ENCODE measurements at places on chromosomes 3 and 15.

DNA sequence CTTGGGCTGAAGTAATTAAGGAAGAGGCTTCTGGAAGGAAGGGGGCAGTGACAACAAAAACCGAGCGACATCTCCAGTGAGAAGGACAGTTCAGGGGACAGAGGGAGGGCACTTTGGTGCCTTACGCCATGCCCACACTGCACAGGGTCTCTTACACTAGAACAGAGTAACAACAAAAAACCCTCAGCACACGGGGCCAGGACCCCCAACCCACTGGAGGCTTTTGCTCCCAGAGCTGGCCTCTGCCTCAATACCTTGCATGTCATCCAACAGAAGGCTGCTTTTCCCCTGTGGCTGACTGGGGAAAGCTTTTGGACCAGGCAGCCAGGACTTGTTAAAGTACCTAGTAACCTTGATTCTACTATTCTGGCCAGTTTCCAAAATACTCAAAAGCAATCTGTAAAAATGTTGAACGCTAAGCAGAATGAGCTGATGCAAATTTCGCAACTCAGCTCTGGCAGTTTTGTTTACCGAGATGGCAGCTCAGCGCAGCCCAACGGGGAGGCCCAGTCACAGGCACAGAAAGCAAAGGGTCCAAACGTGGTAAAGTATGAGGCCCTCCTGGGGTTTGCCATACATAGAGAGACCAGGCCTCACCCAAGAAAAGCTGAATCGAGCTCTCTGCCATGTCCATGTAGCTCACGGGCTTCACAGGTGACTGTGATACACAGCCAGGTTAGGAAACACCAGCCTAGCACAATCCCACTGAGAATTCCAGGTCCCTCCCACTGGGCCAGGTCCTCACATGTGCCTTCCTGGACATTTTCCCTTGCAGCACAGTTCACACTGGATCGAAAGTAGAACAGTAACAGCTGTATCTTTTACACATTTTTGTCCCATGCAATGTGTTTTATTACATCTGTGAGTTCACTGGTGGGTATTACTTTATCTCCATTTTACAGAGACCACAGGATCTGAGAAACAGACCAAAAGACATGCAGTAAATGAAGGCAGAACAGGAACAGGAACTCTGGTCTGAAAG lies 6.0 kb downstream of the CHCHD4 start:
- DNase-seq = no peak

- no peak for DNase-seq
Measured at GRCh38 chr15:100241572-100242482, 99.9 kb downstream of the ADAMTS17 start.

- no peak for DNase-seq
Measured at GRCh38 chr3:172115059-172115458, 75.7 kb downstream of the FNDC3B start.

- DNase-seq = no peak
Measured at GRCh38 chr3:124126436-124127023, 134.6 kb upstream of the ROPN1 start.

Data from GM12865 (cell line).